ENCODE measurements at places on chromosomes 7 and 10.

DNA sequence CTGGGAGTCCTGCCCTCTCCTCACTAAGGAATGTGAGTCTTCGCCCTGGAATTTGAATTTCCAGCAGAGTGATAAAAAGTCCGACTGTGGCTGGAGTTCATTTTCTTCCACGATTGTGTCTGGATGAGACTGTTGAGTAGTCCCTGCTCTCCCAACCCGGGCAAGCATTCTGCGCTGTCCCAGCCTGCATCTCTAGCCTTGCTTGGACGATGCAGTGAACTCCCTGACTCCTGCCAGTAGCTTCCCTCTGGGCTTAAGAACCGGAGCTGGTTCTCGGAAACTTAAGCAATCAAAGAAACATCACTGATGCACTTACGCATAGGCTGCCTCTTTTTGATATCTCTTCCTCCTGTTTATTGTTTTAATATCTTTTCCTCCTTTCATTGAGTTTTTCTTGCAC, 116.0 kb upstream of the FZD8 start:
- DNase-seq, result no peak

DNA sequence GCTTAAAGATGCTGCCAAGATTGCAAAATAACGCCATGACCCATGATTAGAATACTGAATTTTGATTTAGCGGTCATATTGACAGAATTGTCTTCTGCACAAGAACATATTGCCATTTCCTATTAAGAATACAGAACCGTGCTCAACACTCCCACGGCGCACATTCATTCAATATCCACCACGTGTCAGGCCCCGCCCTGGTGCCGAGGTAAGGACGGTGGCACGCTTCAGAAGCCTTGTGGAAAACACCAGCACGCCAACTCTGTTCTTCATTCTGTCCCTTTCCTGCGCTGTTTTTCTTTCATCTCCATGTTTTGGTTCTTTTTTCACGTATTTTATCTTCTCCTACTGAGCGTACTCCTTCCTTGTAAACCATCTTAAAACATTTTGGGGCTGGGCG, 189.3 kb downstream of the ZMYND11 start:
- no peak for DNase-seq

DNA sequence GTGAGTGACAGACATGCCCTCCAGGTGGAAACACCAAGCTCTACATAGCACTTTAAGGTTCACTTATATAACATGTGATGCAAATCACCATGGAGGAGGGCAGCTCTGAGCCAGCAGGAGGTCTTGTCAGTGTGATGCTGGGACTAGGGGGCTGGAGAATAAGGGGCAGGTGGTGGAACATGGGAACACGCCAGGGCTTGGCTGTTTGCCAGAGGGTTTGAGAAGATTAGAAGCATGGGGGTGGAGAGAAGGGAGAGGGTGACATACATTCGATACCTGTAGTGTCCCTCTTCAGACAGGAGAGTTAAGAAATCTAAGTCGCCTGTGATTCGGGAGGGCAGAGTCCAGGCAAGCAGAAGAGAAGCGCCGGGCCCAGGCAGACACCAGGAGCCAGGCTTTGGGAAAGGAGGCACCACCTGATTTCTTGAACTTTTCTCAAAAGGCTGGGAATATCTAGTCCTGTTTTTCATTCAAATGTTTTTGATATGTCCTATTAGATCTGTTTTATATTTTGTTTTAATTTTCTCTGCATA, 16.9 kb upstream of the LAMB4 start:
- DNase-seq, result no peak

- no peak for DNase-seq
These were observed 650 bp downstream of the UBE2D1 start for GRCh38 chr10:58335306-58336005.

All from stimulated activated CD4-positive, alpha-beta T cell treated with anti-CD3 and anti-CD28 coated beads, Interleukin-1b, Interleukin-23, amount 100 ng/mL, for 1 hour (primary cell).